Fibroblast of skin of scalp (primary cell): ENCODE measurements at places on chromosomes 6 and 20.

DNA sequence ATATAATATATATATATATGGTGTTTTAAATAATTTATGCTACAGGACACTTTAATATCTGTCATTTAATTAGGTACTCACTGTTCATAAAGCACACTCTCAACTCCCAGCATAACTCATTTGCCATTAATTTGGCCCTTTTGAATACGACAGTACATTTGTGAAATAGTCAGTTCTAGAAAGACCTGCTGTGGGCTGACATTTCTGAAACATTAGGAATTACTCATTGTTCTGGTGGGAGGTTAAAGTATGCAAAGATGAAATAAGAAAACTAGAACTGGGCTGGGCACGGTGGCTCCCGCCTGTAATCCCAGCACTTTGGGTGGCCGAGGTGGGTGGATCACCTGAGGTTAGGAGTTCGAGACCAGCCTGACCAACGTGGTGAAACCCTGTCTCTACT, 497.5 kb downstream of the UTRN start:
- no peak for DNase-seq

GRCh38 chr20:38907918-38908677, 18.1 kb upstream of the FAM83D start:
- no peak for DNase-seq

DNA sequence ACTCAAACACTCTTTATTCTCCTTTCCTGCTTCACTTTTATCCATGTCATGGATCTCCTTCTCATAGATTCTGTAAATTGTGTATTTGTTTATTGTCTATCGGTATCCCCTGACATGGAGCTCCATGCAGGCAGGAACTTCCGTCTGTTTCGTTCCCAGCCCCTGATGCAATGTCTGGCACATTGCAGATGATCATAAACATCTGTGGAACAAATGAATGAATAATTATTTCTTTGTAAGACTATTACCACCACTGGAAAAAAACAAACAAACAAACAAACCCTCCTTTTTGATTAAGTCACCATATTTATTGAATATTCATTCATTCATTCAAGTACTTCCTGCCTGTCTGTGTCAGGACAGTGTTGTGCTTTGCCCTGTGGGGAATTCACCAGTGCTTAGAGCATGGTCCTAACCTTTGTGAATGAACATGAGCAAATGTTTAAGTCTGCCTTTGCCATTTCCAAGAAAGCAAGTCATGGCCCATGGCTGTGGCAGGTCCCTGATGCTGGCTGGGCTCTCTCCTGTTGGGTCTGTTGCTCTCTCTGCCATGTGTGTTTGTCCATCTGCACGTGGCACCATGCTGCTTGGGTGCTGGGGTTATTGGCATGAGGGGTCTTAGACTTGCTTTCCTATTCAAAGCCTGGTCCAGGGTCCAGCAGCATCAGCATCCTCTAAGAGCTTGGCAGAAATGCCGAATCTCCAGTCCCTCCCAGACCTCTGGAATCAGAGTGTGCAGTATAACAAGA, 47.5 kb upstream of the NAA20 start:
- DNase-seq = no peak

GRCh38 chr6:143059663-143060353, 881 bp upstream of the AIG1 start:
- peak; percentile 54 for DNase-seq

DNA sequence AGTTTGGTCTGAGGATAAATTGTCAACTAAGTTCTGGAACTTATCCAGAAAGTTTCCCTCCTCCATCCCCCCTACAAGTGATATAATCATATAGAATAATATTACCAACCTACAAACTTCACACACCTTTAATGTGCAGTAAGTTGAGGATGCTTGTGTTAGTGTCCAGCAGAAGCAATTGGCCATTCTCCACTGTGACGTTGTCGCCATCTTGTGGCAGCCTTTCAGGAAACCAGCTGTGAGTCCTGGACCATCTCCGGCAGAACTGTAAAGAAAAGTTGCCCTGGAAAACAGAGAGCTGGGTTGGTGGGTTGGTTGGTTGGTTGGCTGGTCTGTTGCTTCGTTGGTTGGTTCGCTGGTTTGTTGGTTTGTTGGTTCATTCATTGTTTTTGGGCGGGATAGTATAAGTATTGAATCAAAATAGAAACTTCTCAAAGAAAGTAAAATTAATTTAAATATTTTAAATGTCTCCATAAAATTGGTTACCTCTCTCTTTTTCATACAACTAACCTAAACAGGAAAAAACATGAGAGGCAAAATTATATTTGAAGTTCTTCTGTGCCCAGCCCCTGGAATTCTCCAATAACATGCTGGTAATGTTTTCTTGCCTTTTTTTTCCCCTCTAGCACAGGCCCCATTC, 127.5 kb downstream of the PKHD1 start:
- DNase-seq = peak; percentile 63

DNA sequence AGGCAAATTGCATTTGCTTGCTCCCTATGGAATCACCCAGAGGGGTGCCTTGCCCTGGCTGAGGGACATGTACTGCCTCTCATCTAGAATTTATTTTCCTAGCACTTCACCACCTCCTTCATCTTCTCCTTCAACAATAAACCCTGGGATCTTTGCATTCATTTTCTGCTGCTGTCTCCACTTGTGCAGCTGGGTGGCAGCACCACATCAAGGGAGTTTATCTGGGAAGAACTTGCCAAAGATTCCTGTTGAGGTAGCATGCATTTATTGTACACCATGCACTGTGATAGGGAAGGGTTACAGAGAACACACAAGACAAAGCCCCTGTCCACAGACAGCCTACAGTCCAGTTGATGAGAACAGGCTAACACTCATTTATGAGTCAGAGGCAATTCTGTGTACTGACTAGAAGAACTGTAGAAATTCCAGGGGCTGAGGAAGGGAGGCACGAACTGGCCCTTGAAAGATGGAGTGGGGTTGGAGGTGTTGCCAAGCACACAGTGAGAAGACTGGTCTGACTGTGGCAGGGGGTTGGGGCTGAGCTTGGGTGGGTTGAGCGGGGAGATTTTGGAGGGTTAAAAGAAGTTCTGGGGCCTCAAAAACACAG, 17.5 kb downstream of the C20orf173 start:
- DNase-seq = peak; percentile 47

DNA sequence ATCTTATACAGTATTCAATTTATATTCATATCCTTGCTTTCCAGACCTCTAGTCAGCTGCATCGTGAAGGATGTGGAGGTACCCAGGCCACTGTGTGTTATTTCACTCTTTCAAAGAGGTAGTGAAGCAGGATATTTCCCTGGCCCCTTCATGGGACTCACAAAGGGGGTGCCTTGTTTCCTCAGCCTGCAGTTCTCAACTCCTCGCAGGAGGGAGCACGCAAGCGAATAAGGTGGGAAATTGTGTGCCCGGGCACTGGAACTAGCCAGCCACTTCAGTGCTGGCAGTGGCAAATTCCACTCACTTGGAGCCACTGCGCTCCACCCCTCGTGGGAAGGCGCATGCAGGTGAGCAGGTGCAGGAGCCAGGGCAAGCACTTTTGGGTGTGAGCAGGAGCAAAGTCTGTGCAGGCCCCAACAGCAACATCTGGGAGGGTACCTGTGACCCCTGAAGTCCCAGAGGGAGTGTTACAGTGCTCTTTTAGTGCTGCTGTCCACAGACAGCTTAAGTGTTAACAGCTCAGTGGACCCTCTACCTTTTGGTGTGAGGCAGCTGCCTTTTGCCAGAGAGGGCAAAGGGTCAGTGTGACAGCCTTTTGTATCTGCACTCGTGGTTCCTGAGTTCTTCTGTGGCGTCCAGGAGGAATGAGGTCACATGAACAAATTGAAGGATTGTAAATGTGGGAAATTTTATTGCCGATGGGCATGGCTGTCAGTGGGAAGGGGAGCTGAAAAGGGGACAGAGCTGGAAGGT, 49.4 kb upstream of the FAM135A start:
- DNase-seq = no peak

DNA sequence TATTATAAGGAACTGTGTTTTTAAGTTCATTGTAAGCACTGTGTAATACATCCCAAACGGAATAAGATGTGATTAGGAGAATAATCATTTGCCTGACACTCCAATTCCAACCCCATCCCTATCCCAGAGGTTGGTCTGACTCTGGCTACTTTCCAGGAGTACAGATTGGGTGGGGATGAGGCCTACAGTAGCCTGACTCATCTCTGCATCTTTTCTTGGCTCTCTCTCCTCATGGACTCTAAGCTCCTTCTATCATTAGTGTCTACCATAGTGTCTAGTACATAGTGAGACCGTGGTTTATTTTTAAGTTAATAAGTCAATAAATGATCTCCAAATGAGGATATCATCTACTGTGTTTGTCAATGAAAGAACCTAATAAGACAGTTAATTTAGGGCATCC, 92.2 kb upstream of the CNKSR3 start:
- peak; percentile 45 for DNase-seq

DNA sequence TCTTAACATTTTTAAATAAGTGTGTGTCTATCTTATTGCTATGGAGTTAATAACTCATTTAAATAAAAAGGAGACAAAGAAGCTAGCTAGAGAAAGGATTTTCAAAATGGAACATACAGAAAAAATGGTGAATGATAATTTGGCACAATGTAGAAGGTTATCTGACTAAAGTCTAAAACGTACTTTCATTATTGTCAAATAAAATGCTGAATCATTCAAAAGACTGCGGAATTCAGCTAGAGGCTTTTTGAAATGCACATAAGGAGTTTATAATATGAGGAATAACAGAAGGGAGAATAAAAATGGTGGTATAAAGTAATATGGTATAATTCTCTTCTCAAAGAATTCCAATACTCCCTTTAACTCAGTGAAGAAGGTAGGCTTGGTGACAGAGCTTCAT, 597.9 kb downstream of the KHDRBS2 start:
- no peak for DNase-seq

DNA sequence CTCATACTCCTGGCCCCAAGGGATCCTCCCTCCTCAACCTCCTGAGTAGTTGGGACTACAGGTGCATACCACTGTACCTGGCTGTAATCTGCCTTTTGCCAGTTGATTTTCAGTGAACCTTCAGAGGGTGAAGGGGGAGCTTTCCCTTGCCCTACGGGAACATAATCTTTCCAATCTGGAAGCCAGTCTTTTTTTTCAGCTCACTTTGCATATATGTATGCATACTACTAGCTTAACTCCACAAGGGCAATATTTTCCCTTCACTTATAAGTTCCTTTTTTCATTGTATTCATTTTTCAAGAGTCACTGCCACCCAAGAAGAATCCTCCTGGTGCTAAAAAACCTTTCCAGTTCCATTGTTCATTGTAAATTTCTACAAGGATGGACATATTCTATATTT, 53.4 kb upstream of the GCM1 start:
- DNase-seq = no peak

GRCh38 chr6:39243809-39244208, 14.5 kb upstream of the KCNK5 start:
- no peak for DNase-seq

GRCh38 chr6:40719671-40720374, 132.7 kb upstream of the LRFN2 start:
- peak; percentile 64 for DNase-seq

DNA sequence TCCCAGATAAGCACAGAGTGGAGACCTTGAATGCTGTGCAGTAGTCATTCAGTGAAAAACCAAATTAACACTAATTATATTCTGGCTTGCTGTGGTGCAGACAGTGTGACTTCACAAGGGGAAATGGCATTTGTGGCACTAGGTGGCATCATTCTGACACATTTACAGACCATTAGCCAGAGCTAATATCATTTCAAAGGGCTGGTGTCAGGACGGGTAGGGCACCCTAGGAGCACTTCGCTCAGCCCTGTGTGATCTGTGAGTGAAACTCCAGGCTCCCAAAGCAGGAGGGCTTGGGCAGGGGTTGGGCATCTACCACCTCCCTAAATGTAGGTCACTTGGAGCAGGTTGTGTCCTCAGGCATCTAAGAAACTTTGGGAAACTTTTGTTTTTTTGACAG, 555.8 kb downstream of the PKHD1 start:
- no peak for DNase-seq

DNA sequence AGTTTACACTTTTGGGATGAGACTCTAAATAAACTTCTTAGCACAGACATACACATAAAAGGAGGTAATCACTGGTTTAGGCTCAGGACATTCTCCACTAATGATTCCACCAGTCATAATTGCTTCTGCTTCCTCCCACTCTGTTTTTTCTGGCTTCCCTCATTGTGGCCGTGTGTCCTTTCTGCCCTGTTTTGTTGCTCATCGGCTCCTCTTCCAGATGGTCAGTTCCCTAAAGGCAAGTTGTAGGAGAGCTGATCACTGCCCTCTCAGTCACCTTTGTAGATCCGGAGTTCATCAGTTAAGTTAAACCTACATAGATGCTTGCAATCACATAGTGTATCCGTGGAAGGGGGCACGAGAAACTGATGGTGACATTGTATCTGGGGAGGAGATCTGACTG, 200.5 kb upstream of the ARG1 start:
- no peak for DNase-seq

GRCh38 chr6:33761922-33762629, 15.4 kb upstream of the IP6K3 start:
- DNase-seq = peak; percentile 48

GRCh38 chr6:38178584-38178886, 359.0 kb downstream of the ZFAND3 start:
- DNase-seq = no peak

DNA sequence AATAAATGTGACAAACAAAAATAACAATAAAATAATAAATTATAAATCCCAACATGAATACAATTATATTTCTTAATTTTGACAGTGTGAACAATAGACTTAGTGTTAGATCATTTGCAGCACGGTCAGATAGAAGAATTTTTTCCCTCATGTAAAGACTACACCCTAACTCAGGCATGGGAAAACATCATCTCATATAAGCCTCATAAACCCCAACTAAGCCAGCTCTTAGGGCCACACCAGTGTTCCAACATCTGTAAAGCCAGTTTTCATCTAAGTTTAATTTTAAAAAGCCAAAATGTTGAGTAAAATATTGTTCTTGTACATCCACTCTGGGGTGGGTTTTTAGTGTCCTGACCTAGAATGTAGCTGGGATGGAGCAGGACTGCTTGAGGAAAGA, 167.4 kb downstream of the QRSL1 start:
- DNase-seq = no peak

GRCh38 chr20:45410887-45411286, 2.8 kb downstream of the DBNDD2 start:
- no peak for DNase-seq

DNA sequence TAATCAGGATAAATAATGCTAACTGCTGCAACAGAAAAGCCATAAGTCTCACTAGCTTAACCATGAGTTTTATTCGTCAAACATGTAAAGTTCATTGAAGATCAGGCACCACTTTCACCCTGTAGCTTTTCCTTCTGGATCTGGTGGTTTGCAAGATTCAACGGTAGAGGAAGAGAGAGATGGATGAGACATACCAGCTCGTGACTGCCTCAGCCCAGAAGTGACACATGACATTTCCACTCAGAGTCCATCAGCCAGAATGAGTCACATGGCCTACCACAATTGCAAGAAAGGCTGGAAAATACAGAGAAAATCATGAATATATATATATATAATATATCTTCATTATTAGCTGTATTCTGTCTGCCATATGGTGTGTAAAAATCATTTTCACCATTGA, 29.0 kb downstream of the SPTLC3 start:
- peak; percentile 33 for DNase-seq

- DNase-seq = no peak
Observed at GRCh38 chr20:672963-673602, 2.5 kb downstream of the SCRT2 start.
